NCI-H510A treated with DMSO at 0.1 percent for 48 hours (cell line): ENCODE measurements at places on chromosomes 6 and 20.
A peak's percentile ranks its signal among the peaks of the same experiment; 100 is the strongest.

DNA sequence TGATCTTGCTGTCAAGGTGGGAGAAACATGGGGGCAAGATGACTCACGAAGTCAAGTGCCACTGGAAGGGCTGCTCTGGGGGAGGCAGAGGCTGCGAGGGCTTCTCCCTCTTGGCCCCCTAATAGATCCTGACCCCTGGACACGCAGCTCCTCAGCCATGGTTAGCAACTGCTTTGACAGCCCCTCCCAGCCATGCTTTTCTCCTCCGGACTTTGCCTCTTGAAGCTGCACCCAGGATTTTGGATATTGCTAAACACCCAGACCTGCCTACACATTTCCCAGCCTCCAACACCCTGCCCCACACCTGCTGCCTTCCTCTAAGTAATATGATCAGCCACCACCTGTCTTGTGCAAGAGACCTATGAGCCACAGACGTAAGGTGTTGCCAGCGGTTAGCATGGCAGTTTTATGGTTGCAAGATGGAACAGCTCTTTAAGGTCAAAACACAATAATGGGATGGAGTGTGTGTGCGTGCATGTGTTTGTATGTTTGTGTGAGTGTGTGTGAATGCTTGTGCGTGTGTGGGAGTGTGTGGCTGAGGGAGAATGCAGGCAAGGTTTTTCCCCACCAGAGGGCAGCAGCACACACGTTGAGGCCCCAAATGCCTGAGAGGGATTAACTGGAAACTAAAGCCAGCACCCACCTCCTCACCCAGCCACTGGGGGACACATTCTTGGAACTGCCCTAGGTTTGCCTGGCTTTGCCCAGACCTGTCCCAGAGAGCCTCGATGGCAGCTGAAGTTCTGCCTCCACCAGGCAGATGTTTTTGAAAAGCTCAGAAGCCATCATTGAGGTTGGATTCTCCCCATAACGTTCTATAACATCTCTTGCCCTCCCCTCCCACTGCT is 2.5 kb downstream of the IP6K3 start:
- peak; percentile 100 for DNase-seq

GRCh38 chr6:103011605-103012004 is 1618.1 kb downstream of the GRIK2 start:
- DNase-seq, result no peak

- no peak for DNase-seq
Measured at GRCh38 chr6:139016337-139017213, 12.0 kb upstream of the ABRACL start.

DNA sequence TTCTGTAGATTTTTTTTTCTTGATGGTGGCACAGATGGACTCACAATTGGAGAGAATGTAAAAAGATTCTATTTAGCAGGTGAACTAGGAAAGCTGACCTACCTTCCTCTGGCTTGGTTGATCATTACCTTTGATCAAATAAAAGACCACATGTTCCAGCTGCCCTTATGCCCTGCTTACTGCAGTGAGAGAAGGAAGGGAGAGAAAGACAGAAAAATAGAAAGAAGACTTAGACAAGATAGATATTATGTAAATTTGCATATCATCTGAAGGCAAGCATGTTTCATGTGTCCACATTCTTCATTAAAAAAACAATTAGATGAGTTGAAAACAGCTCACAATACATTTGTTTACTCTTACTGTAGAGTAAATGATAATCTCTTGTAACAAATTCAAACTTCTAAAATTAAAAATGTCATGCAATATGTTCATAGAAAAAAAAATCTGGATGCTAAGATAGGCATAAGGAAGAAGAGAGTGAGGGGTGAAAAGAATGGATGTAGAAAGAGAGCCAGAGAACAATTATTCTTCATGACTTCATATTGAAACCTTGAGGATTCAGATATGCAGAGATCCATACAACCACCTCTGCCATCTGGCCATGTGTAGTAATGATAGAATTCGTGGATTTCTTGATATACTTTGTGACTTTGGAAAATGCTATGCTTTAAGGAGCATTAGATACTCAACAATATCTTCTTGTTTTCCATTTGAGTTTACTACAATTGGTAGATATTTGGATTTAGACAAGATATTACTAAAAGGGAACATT is 71.7 kb downstream of the RFX6 start:
- no peak for DNase-seq

GRCh38 chr6:136930528-136930927 is 8.4 kb downstream of the SLC35D3 start:
- no peak for DNase-seq

DNA sequence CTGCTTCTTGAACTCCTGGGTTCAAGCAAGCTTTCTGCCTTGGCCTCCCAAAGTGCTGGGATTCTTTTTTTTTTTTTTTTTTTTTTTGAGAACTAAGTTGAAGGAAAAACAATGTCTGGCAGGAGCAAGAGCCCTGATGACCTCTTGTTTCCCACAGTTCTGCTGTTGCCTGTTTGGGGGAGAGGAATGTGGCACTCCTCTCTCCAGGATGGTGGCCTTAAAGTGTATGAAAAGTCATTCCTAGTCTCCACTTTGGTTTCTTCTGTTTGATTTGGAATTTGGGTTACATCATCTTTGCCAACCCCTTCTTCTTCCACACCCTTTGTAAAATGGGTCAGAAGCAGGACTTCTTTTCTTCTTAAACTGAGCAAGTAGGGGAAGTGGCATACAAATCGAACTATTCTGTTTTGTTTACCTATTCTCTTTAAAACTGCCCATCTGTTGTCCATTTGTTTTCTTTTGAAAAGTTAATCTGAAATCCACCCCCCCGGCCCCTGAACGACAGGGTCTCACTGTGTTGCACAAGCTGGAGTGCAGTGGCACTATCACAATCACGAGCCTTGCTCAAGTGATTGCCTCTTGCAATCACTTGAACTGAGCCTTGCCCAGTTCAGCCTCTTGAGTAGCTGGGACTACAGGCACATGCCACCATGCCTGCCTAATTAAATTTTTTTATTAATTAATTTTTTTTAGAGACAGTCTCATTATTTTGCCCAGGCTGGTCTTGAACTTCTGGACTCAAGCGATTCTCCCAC is 11.3 kb downstream of the CARMIL1 start:
- DNase-seq, result no peak

DNA sequence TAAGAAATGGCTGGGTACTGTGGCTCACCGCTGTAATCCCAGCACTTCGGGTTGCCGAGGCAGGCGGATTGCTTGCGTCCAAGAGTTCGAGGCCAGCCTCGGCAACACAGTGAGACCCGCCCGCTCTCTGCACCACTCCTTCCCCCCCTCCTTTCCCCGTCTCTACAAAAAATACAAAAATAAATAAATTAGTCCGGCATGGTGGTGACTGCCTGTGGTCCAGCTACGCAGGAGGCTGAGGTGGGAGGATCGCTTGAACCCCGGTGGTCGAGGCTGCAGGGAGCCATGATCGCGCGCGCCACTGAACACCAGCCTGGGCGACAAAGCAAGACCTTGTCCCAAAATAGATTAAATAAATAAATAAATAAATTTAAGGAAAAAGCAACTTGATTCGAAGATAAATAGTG is 448 bp upstream of the RNF114 start:
- DNase-seq, result no peak

DNA sequence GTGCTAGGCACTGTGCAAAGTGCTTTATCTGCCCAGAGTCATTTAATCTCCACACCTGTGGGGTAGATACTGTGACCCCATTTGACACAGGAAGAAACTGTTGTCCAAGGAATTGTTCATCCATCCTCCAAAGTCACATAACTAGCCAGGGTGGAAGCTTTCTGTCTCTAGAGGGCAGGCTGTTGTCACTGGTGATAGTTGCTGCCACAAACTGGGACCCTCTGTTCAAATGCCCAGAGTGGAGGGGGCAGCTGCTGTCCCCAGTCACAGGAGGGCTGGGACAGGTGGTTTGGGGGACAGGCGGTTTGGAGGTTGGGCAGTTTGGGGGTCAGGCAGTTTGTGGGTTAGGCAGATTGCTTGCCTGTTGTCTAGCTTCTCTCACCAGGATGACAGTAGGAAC is 16.1 kb upstream of the TMEM242 start:
- DNase-seq, result no peak

- no peak for DNase-seq
Measured at GRCh38 chr20:50093240-50093639, 19.7 kb downstream of the UBE2V1 start.

GRCh38 chr6:138393871-138394783 is 9.9 kb upstream of the HEBP2 start:
- DNase-seq, result no peak

GRCh38 chr6:70857387-70858077 is 99.3 kb downstream of the B3GAT2 start:
- no peak for DNase-seq

DNA sequence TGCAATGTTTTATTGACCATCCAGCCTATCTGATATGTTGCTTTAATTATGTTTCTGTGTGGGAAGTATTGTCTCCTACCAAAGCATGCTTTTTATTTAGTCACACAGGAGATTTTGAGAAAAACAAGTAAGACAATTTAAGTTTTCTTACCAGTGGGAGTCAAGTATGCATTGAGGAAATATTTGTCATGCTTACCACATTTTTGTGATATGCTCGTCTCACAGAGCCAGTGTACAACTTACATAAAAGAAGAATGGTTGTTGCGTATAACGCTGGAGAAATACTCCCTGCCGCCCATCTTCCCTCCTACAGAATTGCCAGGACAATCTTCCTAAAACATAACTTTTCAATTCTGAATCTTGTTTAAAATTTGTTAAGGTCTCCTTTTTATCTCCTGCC is 37.1 kb upstream of the FILIP1 start:
- DNase-seq, result no peak

DNA sequence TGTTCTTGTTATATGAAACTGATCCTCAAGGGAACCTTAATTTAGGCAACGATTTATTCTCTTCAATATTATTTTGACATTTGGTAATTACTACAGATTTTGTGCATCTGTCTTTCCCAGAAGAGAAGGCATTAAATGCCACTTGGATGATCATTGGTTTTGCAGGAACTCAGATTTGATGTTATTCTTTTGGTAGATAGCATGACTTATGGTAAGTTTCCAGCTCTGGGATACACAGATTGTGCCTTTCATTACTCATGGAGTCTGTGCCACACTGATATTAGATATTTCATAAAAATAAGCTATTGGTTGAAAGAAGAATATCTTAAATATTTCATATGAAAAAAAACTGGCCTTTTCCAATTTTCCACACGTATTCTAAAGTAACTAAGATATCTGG is 120.1 kb downstream of the AIG1 start:
- no peak for DNase-seq

- DNase-seq, result no peak
Measured at GRCh38 chr20:21513181-21513663, 642 bp downstream of the NKX2-2 start.

GRCh38 chr20:3238616-3239025 is 369 bp downstream of the SLC4A11 start:
- peak; percentile 18 for DNase-seq

GRCh38 chr20:59583428-59584277 is 20.7 kb upstream of the PHACTR3 start:
- no peak for DNase-seq

DNA sequence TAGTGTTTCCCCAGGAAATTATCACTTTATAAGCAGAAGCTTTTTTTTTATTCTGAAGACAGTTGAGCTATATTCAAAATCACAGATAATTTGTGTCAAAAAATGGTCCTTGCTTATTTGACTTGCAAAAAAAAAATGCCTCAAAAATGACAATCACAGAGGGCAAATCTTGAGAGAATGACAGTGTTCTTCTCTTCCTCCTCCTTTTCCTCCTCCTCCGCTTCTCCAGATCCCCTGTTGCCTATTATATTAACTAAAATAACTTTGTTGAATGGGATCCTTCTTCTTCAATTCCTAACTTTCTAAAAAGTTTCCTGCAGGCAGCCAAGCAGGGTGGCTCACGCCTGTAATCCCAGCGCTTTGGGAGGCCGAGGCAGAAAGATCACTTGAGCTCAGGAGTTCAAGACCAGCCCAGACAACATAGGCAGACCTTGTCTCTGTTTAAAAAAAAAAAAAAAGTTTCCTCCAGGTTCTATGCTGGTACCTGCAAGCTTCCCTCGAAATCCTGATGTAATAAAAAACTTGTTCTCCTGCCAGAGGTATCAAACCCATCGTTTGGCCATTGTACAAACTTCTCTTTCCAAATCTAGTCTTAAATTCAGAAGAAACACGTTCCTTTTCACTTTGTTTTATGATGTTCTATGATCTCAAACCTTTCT is 128.6 kb downstream of the IPCEF1 start:
- DNase-seq, result no peak

- DNase-seq, result no peak
Measured at GRCh38 chr20:2261046-2261485, 34.7 kb upstream of the TGM3 start.

- no peak for DNase-seq
Measured at GRCh38 chr6:142174703-142175102, 27.6 kb downstream of the VTA1 start.

DNA sequence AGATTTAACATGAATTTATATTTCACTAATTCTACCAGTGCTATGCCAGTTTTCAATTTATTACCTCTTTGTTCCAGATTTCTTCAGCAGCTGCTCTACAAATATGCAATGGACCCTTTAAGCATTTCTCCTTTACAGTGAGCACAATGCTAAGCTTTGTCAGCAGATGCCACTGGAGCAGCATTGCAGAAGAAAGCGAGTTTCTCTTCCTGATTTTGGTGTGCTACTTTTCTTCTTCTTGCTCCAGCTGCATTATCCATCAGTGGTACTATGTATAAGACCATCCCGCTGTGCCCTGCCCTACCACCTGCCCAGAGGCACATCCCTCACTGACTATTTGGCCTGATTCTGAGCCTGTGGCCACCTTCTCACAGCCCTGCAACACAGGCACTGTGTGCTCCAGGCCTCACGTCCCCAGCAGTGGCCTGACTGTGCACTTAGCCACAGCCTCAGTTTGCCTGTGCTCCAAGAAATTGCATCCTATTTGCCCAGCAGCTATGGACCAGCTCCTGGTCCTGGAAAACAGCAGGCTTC is 84.1 kb downstream of the TNFAIP3 start:
- DNase-seq, result no peak

DNA sequence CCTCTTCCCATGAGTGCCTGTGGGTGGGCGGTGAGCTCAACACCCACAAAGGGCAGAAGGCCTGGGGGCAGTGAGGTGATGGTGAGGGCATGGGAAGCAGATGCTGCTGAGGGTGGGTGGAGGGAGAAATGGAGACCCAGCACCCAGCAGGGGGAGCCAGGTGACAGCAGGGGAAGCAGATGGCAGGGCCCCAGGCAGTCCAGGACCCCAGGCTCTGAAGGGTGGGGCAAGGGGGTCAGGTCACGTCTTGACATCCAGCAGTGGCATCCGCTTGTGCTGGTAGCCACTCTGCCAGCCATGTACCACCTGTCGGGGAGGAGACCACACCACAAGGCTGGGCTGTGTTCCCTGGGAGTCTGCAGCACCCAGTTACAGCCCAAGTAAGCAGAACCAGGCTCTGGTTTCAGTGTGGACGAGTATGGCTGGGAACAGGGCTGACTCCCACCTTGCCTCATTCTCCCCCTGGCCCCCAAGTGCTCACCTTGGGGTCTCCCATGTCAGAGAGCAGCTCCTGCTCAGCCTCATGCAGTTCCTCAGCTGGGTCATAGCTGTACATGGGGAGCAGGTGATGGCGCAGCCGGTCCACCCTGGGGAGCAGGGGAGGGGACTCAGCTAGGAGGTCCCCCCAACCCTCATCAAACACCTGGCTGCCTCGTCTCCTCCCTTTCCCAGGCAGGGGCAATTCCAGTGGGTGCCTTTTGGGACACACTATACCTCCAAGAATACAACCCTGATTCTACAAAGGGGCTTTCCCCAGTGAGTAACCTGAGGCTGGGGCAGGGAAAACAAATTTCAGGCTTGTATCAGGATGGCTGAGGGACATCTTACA is 2.0 kb downstream of the SMIM29 start:
- peak; percentile 32 for DNase-seq
